ENCODE measurements at places on chromosomes 5 and 9. TPM values are rescaled to one million over a fixed set of nuclear protein-coding genes. Genes with fewer than 3 reads are reported as not detected.

DNA sequence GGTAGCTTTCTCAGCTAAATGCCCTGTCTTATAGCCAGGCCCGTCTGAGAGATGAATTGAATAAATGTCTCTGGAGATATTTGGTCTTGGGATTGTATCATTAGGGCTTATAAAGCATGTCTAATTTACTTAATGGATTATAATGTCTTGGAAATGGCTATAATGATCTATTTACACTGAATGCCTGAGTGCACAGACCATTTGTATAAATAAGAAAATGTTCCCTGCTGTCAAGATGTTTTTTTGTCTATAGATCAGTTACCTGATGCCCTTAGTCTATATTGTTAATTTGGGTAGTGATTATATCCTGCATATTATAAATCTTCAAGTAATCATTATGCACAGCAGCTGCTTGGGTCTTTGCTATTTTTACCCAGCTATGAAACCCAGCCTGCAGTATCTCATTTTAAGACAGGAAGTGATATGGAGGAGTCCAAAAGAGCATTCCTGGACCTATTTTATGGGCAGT, 112.9 kb upstream of the ACTBL2 start:
- no peaks in the 10 kb centered on the region for H3K27me3 ChIP-seq
- H3K27ac ChIP-seq = no peak overlapping the region
- H3K4me1 ChIP-seq = no peaks in the 10 kb centered on the region
- H3K36me3 ChIP-seq = no peaks in the 10 kb centered on the region

- DNase-seq = no peak
- no peaks in the 10 kb centered on the region for H3K36me3 ChIP-seq
- H3K4me1 ChIP-seq = no peaks in the 10 kb centered on the region
- no peaks in the 10 kb centered on the region for H3K27me3 ChIP-seq
Observed at GRCh38 chr5:178291969-178292825, 59.6 kb upstream of the PHYKPL start.

GRCh38 chr9:138045541-138046490, 168.2 kb downstream of the CACNA1B start:
- no peak overlapping the region for H3K27ac ChIP-seq
- no peaks in the 10 kb centered on the region for H3K4me1 ChIP-seq
- no peak overlapping the region for H3K4me3 ChIP-seq
- no peaks in the 10 kb centered on the region for H3K36me3 ChIP-seq

- H3K4me1 ChIP-seq = no peaks in the 10 kb centered on the region
- H3K36me3 ChIP-seq = no peaks in the 10 kb centered on the region
- H3K27ac ChIP-seq = no peak overlapping the region
- no peak overlapping the region for H3K4me3 ChIP-seq
Observed at GRCh38 chr5:61964201-61964600, 341.8 kb upstream of the KIF2A start.

DNA sequence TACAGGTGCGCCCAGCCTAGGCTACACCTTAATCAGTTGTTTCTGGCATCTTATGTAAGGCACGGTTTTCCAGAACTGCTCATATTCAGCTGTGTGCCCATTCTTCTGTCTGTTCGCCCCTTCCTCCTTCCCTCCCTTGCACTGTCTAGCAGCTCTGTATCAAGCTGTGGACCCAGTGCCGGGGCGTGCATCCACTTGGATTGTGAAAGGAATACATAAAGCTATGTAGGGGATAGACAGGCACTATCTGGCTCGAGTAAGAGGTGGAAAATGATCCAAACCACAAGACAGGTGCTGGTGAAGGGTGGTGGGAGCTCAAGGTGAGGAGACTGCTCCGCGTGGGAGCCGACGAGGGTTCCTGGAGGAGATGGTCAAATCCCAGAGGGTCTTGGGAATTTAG, 2.0 kb downstream of the GLIPR2 start:
- H3K4me1 ChIP-seq = peaks cover 12% of the 10 kb centered on the region
- H3K4me3 ChIP-seq = no peak overlapping the region
- H3K36me3 ChIP-seq = no peaks in the 10 kb centered on the region
- DNase-seq = peak; percentile 51

DNA sequence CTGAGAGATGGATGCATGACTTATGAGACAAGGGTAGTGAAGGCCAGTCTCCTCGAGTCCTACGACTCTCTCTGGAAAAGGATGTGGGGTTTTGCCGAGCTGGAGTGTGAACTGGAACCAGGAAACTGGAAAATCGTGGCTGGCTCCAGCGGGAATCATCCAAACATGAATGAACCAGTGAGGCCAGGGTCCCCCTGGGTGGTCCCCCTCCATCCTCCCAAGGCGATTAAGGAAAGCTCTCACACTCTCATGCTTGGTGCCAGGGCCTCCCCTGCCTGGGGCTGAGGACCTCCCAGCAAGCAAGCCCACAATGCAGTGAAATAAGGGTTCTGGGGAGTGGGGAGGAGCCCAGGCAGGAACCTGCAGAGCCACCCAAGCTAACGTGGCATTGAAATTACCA, 9.6 kb upstream of the AMBP start:
- DNase-seq = no peak
- H3K4me1 ChIP-seq = no peaks in the 10 kb centered on the region
- H3K27me3 ChIP-seq = no peaks in the 10 kb centered on the region
- no peak overlapping the region for H3K27ac ChIP-seq
- H3K36me3 ChIP-seq = no peaks in the 10 kb centered on the region
- no peak overlapping the region for H3K4me3 ChIP-seq

DNA sequence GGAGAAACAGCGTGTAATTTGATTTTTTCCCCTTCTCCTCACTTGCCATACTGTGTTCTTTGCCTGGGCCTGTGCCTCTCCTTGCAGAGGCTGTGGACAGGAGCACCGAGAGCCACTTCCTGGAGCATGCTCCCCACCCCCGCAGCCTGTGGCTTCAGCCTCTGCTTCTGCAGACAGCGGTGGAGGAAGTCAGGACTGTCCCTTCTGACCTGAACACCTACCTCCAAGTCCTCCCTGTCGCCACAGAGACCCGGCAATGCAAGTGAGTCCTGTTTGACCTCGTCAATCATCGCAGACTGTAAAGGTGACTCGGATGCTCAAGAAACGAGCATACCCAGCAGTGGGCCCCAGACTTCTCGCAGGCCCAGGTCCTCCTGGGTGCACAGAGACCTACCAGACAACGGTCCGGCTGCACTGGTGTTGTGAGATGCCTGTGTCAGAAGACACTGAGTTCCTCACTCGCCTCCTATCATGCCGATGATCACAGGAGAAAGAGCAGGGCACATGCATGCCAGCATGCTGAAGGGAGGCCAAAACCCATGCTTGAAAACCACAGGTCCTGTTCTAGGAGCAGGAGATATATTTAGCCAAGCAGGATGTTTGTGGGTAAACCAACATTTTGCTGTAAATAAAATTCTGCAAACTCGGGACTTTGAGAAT, 198.8 kb downstream of the AUH start:
- H3K27ac ChIP-seq = peak overlapping the region; percentile 42
- DNase-seq = peak; percentile 72
- H3K36me3 ChIP-seq = no peaks in the 10 kb centered on the region
- no peaks in the 10 kb centered on the region for H3K4me1 ChIP-seq

GRCh38 chr5:78501411-78502352, 141.3 kb downstream of the SCAMP1 start:
- H3K4me3 ChIP-seq = no peak overlapping the region
- H3K27me3 ChIP-seq = no peaks in the 10 kb centered on the region
- no peaks in the 10 kb centered on the region for H3K36me3 ChIP-seq
- H3K4me1 ChIP-seq = peaks cover 39% of the 10 kb centered on the region
- H3K27ac ChIP-seq = no peak overlapping the region

DNA sequence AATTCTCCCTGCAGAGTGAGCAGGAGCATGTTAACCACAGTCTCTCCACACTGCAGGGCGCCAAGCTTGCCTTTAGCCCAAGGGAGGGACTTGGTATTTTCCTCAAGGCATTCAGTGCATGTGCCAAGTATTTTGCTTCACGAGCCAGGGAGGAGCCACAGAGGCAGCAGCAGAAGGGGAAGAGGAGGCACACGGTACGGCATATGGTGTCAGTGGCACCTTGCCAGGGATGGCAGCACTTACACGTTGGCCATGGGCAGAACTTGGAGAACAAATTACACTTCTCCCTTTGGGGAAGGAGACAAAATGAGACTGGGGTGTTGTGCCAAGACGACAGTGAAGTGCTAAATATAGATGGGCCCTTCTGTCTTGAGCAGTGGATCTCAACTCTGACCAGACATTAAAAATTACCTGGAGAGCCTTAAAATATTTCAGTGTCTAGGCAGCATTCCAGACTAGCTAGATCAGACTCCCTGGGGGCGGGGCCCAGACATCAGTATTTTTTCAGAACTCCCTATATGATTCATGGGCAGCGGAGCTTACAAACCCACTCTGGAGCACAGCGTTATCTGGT, 155.8 kb downstream of the DRD1 start:
- no peak overlapping the region for H3K4me3 ChIP-seq
- no peak overlapping the region for H3K27ac ChIP-seq
- no peaks in the 10 kb centered on the region for H3K27me3 ChIP-seq
- H3K36me3 ChIP-seq = no peaks in the 10 kb centered on the region

DNA sequence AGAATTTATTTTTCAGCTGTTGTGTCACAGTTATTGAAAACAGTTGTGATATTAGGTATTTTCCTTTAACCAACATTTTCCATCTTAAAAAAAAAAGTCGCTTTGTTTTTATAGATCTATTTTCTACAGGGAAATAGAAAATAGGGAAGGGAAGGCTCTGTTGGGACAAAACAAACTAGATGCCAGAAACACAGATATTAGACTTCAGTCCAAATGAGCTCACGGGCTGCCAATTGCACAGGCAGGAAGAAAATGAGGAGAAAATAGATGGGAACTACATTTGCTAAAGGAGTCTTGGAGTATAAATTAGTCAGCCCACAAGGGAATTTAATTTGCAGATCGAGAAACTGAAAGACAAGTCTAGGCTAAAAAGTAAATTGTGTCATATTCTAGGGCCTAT, 21.4 kb upstream of the ISOC1 start:
- no peaks in the 10 kb centered on the region for H3K27me3 ChIP-seq
- no peaks in the 10 kb centered on the region for H3K36me3 ChIP-seq
- H3K4me1 ChIP-seq = no peaks in the 10 kb centered on the region
- DNase-seq = no peak
- H3K27ac ChIP-seq = no peak overlapping the region

DNA sequence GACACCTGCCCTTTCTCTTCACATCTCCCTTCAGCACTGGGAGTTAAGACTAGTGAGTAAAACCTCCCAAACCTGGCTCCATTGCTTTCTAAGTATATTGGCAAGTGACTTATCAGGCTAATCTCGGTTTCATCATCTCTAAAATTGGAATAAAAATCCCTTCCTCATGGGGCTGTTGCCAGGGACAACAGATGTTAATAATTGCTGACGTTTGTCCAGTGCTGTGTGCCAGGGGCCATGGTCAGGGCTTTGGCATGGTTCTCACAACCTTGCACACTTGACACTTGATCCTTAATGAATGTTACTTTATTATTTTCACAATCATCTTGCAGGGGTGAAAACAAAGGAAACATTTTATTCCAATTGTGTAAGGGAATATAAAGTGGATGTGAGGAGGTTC, 1262.0 kb upstream of the WWC1 start:
- no peak for DNase-seq
- no peak overlapping the region for H3K4me3 ChIP-seq
- no peak overlapping the region for H3K27ac ChIP-seq

GRCh38 chr5:139600336-139600949, 39.3 kb downstream of the UBE2D2 start:
- peaks cover 29% of the 10 kb centered on the region for H3K36me3 ChIP-seq
- no peak overlapping the region for H3K4me3 ChIP-seq
- H3K27me3 ChIP-seq = no peaks in the 10 kb centered on the region
- H3K27ac ChIP-seq = no peak overlapping the region

DNA sequence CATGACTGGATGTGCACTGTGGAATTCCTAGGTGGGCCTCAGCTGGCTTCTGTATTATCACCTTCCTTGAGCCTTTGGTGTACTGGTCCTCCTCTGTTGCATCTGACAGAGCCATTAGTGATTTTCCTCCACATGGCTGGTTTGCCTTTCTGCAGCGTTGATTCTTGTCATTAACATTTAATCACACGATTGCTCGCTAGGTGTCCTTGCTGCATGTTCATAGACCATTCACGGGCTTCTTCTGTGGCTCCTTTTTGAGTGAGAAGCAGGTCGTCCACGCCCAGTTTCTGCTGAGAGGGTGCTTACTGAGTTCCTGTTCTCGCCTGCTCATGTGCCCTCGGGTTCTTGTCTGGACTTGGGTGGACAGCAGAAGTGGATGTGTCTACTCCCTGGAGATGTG, 29.3 kb downstream of the ADAMTS16 start:
- no peaks in the 10 kb centered on the region for H3K4me1 ChIP-seq
- no peak overlapping the region for H3K27ac ChIP-seq
- no peak overlapping the region for H3K4me3 ChIP-seq
- no peaks in the 10 kb centered on the region for H3K27me3 ChIP-seq
- H3K36me3 ChIP-seq = no peaks in the 10 kb centered on the region
- no peak for DNase-seq

DNA sequence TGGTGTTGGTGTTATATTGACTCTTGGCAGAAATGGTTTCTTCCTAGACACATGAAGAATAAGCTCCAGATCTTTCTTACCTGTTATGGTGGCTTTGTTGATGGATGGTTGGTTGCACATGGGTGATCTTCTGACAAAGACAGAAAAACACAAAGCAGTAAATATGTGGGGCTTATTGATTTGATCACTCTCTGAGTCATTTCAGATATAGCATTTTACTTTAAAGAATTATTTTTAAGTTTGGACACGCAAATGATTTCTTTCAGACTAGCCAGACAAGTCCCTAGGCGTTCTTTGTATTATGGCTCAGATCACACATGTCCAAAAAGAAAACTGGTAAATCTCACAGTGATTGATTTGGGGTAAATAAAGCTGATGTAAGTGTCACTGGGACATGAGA, 597.6 kb downstream of the RAB3C start:
- no peaks in the 10 kb centered on the region for H3K4me1 ChIP-seq
- no peaks in the 10 kb centered on the region for H3K36me3 ChIP-seq
- H3K4me3 ChIP-seq = no peak overlapping the region
- H3K27me3 ChIP-seq = no peaks in the 10 kb centered on the region
- no peak for DNase-seq
- H3K27ac ChIP-seq = no peak overlapping the region

- no peak overlapping the region for H3K27ac ChIP-seq
- no peak overlapping the region for H3K4me3 ChIP-seq
- no peaks in the 10 kb centered on the region for H3K4me1 ChIP-seq
- no peak for DNase-seq
Observed at GRCh38 chr5:112436144-112436543, 17.1 kb upstream of the EPB41L4A start.

DNA sequence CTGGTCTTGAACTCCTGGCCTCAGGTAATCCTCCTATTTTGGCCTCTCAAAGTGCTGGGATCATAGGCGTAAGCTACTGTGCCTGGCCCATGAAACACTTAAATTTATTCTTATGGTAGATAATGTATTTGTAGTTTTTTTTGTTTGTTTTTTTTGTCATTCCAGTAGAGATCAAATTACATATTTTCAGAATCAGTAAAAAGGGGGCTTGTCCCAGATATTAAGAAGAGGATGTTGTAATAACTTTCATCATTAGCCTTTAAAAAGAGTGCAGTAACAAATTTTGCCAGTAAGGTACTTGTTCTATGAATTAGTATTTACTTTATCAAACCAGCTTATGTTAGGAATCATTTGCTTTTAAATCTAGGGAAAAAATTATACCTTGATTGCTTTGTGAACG, 42.6 kb downstream of the GAPVD1 start:
- peaks cover 57% of the 10 kb centered on the region for H3K36me3 ChIP-seq
- no peak overlapping the region for H3K4me3 ChIP-seq
- no peaks in the 10 kb centered on the region for H3K4me1 ChIP-seq
- H3K27ac ChIP-seq = no peak overlapping the region

DMGDH gene
- 0.75 TPM for total RNA-seq

PRLR gene
- total RNA-seq = 0.43 TPM

PSAT1 gene
- 1.9 TPM for total RNA-seq

CCDC152 gene
- not detected for total RNA-seq

VLDLR gene
- total RNA-seq = 4.9 TPM

BAAT gene
- 0.53 TPM for total RNA-seq

MEIKIN gene
- total RNA-seq = not detected

POLR1E gene
- total RNA-seq = 18.0 TPM

EPB41L4B gene
- not detected for total RNA-seq

RNF180 gene
- total RNA-seq = 7.9 TPM

C1QTNF3 gene
- total RNA-seq = 1.3 TPM

PCDHGB7 gene
- 10.2 TPM for total RNA-seq

All from ascending aorta (tissue), 2 donors.